ENCODE measurements at places on chromosomes 4 and X.

DNA sequence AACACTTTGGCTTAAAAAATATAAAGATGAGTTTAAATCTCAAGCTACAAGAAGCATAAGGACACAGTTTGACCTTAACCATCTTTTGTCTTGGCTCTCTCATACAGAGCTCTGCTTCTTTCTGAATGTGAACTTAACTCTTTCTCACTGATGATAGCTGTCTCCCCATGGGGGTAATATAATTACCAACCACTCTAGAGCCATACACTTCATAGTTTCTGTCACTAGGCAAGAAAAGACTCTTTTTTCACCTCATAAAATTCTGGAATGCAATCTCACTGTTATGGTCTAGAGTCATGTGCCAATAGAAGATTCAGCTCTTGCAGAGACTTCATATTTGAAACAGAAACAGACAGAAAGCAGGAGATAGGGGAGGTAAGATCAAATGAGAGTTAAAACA, 481.7 kb upstream of the AGA start:
- DNase-seq = no peak

- no peak for DNase-seq
Observed at GRCh38 chrX:74080165-74080564, 223.8 kb upstream of the ZCCHC13 start.

DNA sequence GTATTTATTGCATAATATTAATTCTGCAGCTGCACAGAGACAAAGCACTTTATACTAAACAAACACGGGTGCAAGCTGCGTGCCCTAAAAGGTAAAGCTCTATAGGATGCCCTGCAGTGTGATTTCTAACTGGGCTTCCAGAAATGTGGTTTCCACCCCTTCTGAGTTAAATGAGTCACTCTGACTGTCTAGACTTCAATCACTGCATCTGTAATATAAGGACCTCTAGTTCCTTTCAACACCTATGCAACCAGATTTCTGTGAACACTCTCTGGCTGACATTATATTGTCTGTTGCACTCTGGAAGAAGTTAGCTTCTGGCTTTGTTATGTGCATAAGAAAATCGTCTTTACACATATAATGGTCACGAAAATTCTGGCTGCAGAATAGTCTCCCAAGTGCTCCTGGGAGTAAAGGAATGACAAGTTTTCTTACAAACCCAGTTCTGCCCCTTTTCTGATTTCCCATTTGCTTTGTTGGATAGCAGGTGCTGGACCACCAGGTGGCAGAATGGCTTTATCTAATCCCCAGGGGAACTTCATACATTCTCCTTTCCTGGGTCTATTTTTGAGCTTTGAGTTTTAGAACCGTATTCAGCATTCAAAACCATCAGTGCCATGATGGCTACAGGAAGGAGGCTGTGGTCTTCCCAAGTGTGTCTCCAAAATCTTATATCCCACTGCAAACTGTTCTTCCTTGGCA, 842.2 kb downstream of the STIM2 start:
- DNase-seq = no peak

DNA sequence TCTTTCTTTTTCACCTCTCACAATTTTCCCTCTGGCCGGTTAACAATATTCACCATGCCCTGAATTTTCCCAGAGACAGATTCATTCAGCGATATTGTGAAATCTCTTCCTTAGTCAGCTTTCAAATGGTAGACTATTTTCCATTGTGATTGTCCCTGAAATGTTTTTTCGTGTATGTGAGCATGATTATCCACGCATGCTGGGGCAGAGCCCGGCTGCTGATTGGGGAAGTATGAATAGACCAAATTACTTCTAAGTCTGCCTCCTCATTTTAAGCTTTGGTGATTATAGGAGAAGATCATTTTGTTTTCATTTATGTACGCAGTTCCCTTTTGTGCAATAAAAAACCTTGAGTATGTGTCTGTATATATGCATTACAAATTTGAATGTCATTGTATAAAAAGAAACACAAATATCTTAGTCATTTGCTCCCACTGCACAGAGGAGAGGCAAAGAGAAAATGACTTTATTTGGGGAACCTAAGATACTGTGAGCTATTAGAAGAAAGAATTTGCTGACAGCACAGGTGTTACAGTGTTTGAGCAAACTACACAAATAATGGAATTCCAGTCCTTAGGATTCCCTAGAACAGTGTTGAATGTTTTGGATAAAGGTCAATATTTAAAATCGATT, 11.3 kb downstream of the DTHD1 start:
- no peak for DNase-seq

GRCh38 chr4:147430111-147430510, 50.8 kb upstream of the EDNRA start:
- no peak for DNase-seq

DNA sequence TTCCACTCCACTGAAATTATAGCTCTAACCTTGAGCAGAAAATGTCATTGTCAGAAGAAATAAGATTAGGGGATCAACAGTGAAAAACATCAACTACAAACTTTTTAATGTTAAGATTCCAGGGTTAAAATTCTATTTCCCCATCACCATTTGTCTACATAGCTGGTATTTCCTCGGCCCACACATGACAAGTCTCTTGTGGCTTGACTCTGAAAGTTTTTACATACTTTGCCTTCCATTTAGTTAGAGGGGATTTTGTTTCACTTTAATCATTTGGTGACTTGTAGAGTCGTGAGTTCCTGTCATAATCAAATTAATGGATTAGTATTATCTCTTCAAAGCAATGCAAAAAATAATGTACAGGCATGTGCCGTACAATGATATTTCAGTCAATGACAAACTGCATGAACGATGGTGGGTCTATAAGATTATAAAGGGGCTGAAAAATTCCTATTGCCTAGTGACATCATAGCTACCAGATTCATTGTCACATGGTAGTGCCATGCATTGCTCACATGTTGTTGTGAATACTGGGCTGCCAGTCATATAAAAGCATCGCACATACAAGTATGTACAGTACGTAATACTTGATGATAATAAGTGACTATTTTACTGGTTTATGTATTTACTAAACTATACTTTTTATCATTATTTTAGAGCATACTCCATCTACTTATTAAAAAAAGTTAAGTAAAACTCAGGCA, 72.0 kb downstream of the ING2 start:
- no peak for DNase-seq

DNA sequence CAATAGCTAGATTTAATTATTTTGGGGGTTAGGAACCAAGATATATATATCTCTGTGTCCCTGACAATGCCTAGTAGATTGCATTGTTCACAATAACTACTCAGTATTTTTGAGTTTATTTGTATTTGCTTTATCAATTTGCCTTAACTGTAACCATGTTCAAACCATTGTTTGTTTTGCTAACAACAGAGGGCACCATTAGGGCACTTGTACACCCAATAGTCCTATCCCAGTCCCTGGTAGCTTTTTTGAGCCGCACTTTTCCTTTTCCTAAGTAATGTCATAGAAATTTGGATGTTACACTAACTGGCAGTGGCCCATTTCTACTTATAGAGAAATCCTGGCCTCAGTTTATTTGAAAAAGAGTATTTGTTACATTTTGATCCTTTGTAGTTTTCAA, 575 bp upstream of the KLHL5 start:
- no peak for DNase-seq

- no peak for DNase-seq
Observed at GRCh38 chr4:4680243-4680642, 138.4 kb upstream of the STX18 start.

GRCh38 chr4:141131723-141132071, 1.6 kb downstream of the RNF150 start:
- DNase-seq = no peak

DNA sequence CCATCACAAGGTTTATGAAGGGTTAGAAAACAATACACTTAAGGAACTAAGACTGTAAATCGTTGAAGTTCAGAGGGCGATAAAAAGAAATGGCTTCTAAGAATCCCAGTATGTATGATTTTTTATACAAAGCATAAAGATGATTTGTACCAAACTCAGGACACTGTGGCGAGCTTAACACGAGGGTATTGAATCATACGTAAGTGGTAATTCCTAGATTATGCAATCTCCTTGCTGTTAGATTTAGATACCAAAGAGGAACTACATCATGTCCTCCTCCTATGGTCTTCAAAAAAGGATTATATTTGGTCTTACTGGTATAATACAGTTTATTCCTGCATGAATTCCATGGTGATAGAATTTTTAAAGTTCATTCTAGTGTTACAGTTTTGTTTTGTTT, 23.9 kb downstream of the NFKB1 start:
- no peak for DNase-seq

Measured in activated CD4-positive, alpha-beta T cell treated with anti-CD3 and anti-CD28 coated beads for 24 hours (primary cell).